ENCODE measurements at places on chromosomes 5 and 9.

DNA sequence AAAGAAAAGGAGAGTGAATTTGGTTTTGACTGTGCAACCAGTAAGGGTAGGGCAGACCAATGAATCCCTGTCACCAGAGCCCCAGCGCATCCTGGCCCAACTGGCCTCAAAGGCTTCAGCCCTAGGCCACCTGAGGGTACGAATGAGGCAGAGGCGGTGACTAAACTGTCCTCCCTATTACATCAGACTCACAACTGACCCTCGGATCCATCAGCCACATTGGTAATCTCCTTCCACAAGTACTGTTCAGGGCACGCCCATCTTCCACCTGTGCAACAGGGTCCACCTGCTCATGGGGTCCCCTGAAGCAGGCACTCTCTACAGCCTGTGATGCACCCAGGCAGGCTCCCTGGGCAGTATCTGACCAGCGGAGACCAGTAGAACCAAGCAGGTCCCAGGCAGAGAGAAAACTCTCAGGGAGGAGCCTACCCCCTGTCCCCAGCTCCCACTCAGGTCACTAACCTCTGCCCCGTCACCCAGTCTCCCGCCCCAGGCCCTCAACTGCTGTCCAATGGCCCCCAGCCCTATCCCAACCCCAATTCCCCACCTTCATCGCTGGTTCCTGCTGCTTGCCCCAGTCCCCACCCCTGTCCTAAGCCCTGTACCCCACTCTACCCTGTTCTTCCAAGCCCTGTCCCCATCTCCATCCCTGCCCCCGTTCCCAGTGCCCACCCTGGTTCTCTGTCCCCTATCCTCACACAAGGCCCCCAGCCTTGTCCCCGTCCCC, 904 bp downstream of the EDF1 start:
- peak; percentile 9 for DNase-seq

GRCh38 chr9:125631391-125632085, 75.5 kb downstream of the MAPKAP1 start:
- no peak for DNase-seq

- DNase-seq = peak; percentile 18
These were observed 1.4 kb downstream of the KIF20A start for GRCh38 chr5:138180183-138180782.

DNA sequence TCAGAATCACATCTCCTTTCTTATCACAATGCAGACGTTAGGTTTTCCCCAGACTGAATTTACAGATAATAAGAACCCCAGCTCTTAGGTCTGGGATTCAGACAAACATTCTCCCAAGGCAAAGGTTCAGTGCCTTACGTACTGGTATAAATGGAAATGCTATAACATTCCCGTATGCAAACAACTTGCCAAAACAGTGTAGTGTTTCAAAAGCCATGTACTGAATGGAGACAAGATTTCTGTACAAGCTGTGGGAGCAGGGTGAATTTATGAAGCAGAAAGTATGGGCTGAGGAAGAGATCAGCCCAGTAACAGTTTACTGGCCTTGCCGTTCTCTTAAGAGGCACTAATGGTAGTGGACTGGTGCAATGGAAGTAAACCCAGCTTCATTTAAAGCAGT, 225.5 kb upstream of the ZNF462 start:
- DNase-seq = no peak

DNA sequence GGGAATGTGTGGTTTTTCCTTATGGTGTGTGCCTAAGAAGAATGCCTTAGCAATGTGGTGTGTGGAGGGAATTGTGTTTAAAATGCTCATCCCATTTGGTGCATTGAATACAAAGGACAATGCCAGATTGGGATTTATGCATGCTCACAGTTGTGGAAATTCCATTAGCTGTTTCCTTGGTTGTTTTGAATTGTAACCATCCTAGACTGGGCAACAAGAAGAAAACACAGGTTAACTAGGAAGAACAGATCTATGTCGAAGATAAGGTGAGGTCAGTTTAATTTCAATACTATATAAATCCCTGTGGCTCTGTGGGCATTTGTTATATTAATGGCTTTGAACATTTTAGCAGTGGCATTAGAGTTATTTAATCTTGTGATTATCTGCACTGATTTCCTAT, 266.8 kb downstream of the MAT2B start:
- no peak for DNase-seq

GRCh38 chr5:154479160-154479943, 1.3 kb upstream of the HAND1 start:
- DNase-seq = no peak

DNA sequence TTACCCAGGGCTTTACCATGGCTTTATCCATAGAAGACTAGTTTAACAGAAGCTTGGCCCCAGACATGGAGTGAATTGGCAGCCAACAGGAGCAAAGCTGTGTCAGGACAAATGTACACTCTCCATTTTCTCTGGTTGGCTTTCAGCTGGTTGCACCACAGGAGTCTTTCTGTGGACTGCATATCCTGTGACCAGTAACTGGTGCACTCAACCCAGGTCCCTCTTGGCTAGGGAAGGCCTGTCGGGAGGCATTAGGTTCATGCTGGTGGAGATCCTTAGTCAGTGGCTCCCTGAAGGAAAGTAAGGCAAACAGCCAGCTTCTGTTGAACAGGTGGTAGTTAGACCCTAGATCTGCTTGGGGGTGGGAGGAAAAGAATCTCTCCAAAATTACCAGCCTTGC, 146.9 kb upstream of the TLX3 start:
- no peak for DNase-seq

GRCh38 chr9:135081264-135081660, 6.2 kb upstream of the OLFM1 start:
- no peak for DNase-seq

DNA sequence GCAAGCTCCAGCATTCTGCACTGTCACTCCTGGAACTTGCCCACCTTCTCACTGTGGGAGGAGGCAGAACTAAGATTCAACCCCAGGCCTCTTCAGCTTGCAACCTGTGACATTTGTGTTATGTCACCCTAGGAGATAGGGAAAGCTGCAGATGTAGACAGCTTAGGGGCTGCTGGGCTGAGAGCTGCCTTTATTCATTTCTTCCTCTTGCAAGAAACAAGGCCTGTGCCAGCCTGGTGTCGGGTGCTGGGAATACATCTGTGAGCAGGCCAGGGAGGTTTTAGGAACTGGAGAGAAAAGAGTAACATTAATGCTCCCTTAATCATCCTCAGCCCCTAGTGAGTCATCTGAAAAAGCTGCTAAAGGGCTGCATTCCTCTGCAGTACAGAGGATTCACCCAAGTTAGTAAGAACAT, 101.8 kb downstream of the FGF18 start:
- no peak for DNase-seq

- DNase-seq = no peak
These were observed 72.7 kb upstream of the IFNE start for GRCh38 chr9:21554813-21555212.

- DNase-seq = no peak
These were observed 48.5 kb downstream of the PRRC2B start for GRCh38 chr9:131442351-131442750.

GRCh38 chr5:72346398-72346797, 26.2 kb downstream of the PTCD2 start:
- no peak for DNase-seq

- DNase-seq = no peak
These were observed 250.1 kb downstream of the PBX3 start for GRCh38 chr9:125997196-125997823.
